Stromal cell of bone marrow (primary cell): ENCODE measurements at places on chromosomes 2 and 18.
A peak's percentile ranks its signal among the peaks of the same experiment; 100 is the strongest.

DNA sequence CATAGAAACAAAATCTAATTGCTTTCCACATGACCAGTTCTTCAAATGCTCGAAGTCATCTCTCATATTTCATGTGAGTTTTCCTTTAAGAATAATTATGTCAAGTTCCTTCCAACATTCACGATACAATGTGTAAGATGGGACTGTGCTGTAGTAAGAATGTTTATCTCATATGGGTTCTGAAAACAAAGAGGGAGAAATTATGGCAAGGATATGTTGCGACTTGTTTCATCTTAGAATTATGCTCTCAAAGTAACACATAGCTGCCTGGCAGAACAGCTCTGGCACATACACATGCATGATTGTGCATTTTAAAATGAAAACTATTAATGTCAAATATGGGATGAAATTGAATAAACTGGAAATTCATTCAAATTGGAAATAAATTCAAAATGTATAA is 314.8 kb upstream of the ACVR2A start:
- DNase-seq, result no peak

- no peak for DNase-seq
Observed at GRCh38 chr2:238598802-238599530, 172.2 kb downstream of the ASB1 start.

DNA sequence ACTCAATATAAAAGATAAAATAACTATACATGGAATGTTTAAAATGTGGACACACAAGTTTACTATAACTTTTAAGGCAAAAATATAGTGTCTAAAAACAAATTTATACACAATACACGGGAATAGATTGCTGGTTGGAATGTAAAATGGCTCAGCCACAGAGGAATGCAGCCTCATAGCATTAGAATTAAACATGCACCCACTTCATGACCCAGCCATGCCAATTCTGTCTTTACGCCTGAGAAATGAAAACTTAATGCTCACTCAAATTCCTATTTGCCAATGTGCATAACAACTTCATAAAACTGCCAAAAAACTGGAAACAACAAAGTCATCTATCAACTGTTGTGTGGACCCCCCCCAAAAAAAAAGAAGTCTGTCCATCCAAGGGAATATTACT is 1006.6 kb upstream of the POU3F3 start:
- no peak for DNase-seq

DNA sequence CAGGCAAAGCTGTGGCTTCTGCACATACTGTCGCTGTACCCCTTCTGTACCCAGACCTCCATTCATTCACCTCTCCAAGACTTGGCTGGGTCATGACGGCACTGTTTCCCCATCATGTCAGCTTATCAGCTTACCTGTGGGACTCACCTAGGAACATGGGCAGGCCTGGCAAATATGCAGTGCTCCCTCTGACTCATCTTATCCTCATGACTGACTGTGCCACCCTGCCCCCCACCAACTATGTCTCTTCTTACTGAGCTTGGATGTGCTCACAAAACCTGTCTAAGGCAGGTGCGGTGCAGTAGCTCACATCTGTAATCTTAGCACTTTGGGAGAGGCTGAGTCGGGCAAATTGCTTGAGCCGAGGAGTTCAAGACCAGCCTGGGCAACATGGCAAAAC is 152.4 kb downstream of the MGAT5 start:
- no peak for DNase-seq

DNA sequence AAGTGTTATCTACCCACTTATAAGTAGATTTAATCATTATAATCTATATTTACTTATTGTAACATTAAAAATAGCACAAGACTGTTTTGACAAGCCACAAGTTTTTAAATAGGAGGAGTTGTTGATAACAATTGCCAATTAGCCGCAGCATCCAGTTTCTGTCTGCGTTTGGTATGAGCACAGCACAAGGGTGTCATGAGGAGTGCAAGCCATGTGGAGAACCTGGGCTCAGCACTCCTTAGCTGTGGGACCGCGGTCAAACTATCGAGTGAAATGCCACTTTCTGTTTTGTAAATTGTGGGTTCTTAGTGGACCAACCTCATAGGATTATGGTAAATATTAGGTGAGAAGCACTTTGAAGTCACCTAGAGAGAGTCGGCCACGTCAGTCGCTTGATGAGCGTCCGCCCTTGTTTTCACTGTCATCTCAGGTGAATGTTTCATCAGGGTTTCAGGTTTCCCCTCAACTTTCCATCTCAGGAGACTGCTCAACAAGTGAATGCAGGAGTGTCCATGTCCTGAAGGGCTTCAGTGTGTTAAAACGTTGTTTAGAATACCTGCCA is 294.5 kb downstream of the ZNF407 start:
- no peak for DNase-seq

GRCh38 chr2:177281400-177282180 is 17.1 kb upstream of the NFE2L2 start:
- no peak for DNase-seq

DNA sequence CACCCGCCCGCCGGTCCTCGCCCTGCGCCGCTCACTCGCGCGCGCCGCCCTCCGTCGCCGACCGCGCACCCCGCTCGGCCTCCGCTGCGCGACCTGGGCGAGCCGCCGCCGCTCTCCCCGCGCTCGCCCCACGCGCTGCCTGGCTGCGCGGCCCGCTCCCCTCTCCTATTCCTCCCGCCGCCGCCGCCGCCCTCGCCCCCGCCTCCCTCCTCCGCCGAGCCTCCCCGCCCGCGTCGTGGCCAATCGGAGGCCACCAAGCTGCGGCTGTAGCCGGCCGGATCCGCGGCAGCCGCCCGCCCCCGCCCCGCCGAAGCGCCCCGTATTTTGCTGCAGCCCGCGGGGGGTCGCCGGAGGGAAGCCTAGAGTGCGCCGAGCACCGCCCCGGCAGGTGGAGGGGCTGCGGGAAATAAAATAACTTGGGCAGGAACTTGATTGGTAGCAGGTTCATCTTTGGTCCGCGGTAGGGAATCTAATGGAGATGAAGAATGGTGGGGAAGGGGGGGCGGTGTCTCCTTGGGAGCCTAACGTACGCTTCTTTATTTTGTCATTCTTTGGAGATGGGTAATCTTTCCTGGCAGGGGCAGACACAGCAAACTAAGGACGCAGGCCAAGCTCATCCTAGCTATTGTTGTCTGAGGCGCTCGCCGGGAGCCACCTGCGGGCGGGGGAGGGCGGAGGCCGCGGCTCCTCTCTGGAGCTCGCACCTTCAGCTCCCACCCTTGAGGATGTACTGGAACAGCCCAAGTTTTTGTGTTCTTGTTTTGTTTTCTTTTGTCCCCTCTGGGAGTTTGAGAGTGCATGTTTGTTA is 1.1 kb upstream of the CDH2 start:
- no peak for DNase-seq

DNA sequence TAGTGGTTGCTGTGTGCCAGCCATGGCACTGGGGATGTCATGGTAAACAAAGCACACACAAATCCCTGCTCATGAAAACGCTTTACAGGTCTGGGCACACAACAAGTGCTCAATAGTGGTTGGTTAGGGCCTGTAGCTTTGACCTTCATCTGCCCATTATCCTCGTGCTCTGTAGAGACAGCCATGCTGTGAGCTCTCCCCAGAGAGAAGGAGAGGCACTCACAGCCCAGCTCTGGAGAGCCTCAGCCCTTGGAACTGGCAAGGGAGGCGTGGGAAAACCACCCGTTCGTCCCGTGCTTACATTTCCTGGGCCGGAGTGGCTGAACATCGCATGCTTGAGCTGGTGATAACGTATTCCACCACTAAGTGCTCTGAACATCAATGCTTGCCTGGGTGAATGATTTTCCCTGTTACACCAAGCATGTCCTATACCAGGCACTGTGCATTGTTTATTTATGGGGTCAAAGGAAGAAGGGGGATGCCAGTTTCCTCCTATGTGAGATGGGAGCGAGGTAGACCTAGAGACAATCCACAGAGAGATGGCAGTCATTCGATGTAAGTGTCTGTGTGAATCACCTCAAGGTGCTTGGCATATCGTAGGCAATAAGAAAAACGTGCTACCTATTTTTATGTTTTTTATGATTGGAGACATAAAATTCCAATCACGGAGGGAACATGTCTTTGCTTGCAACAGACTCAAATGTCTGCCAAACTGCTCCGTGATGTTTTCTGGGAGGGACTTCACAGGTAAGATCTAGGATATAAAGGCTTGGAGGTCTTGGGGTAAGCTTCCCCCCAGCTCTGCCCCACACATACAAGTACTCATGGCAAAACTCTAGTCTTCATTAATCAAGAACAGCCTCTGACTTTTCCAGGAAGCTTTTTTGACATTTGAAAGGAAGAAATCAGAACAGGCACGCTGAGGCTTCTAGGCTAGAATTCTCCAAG is 75.5 kb downstream of the DDX1 start:
- DNase-seq, result no peak

DNA sequence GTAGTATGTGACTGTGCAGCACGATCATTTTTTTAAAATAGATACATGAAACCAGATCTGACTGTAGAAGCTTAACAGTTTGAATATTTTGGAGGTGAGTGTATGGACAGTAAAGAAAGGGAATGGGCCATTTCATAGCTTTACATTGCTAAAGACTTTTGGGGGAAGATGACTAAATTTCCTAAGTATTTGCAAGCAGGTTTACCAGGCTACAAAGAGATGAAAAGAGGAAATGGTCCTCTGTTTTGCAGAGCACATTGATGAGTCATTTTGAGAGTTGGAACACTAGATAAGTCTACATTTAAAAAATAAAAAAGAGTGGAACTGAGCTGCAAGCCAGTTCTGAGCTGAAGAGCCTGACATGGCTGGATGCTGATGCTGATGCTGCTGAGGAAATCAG is 115.7 kb upstream of the LRATD1 start:
- DNase-seq, result peak; percentile 42

DNA sequence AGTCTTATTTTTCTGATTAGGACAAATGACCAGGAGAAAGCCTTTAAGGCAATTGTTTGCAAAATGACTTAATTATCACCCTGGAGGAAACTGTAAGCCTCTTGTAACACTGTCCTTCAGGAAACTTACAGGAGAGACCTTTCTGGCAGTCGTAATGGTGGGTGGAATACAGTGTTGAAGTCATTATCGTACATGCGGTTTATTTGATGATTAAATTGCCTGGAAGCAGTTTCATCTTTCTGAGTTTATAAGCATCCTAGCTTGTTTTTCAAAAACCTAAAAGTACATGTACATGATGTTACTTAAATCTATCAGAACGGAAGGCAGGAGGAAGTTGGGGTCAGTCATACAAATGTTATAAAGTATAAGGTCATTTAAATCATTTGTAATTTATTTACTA is 86.2 kb upstream of the RAB27B start:
- DNase-seq, result no peak

DNA sequence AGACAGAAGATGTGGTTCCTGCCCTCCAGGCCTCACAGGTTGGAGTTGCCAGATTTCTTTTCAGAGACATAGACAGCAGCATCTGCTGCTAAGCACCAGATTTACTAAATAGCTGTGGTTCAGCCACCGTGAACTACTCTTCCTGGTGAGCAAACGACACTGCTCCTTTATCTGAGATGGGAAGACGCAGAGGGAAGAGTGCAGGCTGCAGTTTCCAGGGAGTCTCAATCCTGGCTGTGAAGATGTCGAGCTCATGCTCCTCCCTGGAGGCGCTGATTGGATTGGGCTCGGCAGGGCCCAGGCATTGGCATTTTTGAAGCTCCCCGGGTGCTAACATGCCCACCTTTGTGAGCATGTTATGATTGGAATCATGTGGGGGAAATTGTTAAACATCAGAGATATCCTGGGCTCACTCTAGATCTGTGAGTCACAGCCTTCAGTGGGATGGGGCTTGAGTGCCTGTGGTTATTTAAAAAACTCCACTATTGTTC is 314.8 kb downstream of the TSN start:
- no peak for DNase-seq

- DNase-seq, result no peak
Observed at GRCh38 chr2:150620416-150620815, 132.9 kb upstream of the RND3 start.

DNA sequence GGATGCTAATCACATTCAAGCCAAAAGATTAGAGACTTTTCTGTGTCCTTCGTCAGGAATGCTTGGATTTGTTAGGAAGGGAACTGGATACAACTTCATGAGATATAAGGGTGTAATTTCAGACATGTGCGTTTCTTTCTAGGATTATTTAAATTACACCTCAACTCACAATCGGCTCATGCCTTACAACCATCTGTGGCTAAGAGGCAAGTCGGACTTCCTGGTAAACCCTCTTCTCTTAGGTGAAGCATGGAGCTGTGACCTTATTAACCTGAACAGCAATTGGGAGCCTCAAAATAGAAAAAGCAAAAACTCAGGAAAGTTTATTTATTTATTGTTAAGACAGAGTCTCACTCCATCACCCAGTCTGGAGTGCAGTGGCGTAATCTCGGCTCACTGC is 61.8 kb downstream of the SEMA4F start:
- no peak for DNase-seq

DNA sequence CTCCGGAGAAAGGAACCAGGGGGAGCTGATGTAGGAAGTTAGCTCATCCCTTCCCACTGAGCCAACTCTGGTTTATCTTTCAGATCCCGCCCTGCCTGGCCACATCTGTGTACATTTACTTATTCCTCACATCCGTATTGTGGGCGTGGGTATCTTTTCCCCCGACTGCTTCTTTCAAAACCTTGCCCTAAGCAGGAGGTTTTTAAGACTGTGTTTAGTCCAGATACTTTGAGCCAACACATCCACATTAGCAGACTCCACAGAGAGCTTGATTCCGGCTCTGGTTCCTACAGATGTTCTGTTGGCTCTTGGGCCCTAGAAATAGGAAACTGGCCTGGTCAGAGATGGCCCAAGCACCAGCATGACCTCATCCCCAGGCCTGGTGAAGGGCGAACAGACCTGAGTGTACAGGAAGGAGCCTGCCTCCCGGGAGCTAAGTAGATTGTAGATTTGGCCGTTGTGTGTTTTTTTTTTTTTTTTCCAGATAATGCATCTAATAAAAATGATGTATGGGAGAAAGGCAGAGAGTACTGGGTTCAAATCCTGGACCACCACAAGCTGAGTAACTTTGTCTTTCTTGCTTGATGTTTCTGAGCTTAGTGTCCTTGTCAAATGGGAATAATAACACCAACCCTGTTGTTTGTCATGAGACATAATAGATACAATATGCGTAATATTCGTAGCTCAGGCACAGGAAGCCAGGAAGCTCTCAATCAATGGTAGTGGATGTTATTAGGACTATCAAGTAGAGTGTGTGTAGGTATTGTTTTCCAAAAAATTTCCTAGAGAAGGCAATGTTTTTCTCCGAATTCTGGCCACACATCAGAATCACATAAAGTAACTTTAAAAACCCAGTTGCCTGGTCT is 92.3 kb downstream of the PRKCE start:
- peak; percentile 35 for DNase-seq

DNA sequence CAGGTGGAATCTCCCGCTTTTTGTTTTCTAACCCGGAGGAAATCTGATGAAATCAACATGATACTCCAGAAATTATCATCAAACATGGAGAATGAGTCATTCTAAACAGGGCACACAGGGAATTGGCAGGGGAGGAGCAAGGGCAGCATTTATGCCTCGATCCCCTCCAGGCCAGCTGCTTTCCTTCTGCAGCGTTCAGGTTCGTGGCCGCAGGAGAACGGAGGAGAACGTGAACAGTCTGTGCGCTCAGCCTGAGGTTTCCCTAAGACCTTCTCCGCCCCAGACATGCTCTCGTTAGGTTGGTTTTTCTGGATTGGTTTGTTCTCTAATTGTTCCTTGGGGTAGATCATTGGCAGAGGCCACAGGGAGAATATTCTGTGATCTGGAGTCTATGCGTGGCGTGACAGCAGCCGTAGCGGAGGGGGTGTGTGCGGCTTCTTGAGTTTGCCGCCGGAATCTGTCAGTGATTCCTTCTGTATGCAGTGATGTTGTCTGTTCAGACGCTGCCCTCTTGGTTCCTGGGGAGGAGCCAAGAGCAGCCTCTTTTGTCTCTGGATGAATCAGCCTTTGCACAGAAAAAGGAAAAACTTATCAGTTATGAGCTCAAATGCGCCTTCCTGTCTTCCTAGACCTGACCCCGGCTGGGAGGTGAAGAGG is 75.9 kb downstream of the SH3BP4 start:
- peak; percentile 39 for DNase-seq

GRCh38 chr2:111231532-111232252 is 111.0 kb downstream of the BCL2L11 start:
- DNase-seq, result no peak
